Activated CD4-positive, alpha-beta T cell treated with anti-CD3 and anti-CD28 coated beads, Interleukin-2, amount 50 U/mL, for 1 hour (primary cell): ENCODE measurements at places on chromosomes 1 and 21.

DNA sequence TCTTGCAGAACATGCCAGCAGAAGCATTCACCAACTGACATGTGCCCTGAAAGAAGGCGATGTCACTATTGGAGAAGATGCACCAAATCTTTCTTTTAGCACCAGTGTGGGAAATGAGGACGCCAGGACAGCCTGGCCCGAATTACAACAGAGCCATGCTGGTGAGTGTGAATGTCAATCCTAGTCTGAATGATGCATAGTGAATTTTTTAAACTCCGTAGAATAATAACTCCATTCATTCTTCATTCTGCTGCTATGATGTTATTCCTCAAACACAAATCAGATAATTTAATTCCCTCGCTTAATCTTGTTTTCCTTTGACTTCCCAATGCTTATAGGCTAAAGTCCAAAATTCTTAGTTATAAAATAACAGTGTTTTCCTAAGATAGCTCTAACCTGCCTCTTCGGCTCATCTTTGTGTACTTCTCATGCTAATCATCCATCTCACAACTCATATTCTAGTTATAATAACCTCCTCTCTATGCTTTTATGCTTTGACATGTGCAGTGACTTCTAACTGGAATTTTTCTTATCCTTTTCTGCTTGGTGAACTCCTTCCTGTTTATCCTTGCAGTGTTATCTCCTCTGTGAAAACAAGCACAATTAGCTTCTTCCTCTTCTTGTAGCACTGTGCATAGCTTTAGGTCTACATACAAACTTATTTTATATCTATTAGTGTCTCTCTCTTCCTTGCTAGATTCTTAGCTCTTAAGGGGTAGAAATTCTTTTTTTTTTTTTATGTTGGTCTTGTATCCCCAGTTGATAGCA is 14.4 kb downstream of the SDCCAG8 start:
- DNase-seq = no peak

DNA sequence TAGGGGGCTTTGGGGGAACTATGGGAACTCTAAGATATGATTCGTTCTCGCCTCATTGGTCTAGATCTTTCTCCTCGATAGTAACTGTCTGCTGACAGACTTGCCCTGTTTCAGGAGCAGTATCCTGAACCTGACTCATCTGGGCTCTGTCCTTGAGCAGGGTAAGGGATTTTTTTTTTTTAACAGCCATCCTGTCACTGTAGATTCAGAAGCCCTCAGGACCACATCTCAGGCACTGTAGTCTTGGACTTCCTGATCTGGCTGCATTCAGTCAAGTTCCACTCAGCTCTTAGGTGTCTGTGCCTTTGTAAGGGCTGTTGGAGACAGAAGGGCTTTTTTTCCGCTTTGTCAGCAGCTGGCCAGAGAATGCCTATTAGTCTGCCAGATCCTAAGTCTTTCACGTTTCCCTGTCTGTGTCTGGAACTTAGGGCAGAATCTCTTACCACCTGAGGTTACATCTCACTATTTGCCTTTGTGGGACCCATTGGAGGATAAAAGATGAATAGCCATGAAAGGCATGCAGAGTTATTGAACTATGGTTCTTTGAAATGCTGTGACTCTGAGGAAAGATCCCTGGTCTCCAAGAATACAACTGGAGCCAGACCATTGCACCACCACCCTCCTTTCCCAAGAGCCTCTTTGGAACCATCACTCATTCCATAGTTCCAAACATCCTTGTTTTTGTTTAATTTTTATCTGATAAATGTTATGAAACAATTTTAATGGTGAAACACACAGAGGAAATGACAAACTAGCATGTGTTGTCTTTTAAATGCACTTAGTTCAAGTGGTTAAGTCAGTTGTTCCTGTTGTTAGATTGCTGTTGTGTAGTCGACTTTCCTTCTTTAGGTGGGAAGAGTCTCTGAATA is 49.7 kb upstream of the MACF1 start:
- no peak for DNase-seq

GRCh38 chr1:59071289-59071688 is 225.6 kb upstream of the FGGY start:
- no peak for DNase-seq

DNA sequence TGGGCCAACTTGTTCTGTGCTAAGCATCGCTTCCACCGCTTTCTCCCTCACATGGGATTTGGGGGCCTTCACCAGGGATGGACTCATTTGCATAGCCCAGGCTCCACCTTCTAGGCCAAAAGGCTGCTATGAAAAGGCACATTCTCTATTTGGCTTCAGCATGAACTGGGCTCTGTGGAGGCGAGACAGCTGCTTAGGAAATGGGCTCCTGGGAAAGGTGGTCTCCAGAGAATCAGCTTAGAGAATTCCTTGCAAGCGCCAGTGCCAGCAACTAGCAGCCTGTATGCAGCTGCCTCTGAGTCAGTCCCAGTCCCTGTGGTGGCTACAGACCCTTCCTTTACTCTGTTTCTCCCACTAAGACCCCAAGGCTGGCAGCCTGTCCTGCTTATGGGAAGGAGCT is 214.5 kb downstream of the HIVEP3 start:
- no peak for DNase-seq

GRCh38 chr1:245205396-245205795 is 50.6 kb downstream of the KIF26B start:
- no peak for DNase-seq

- DNase-seq = no peak
Measured at GRCh38 chr1:156525856-156526489, 25.4 kb upstream of the MEF2D start.

DNA sequence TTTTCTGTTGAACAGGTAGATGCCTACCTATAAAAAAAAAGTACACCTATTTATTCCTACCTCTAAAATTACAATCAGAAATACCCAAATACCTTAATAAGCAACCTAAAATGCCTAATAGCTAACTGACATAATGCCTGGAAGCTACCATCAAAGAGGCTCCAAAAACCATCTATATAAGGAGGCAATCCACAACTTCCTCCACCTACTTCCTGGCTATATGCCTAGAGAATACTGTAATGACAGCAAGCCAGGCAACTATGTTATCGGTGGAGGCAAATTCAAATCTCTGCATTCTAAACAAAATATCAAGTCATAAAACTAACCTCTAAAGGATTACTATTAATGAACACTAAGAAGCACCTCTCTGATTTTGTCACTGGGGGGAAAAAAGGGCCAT is 10.1 kb downstream of the ZNF644 start:
- no peak for DNase-seq

GRCh38 chr1:93331412-93331811 is 14.3 kb upstream of the DR1 start:
- DNase-seq = no peak

DNA sequence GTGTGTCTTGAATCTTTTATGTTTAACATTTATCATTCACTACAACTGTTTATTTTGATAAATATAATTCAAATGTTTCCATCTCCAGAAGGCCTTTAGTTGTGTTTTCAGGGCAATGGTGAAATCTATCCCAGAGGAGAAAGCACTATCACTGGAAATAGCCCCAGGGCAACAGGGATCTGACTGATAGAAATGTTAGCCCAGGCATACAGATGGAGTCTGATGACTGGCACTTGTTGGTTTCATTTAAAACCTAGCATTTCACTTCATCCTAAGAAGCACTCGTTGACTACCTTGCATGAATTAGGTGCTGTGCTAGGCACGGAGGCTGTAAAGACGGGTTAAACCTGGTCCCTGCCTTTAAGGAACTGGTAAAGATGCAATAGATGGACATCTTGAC is 103.1 kb downstream of the C1orf21 start:
- DNase-seq = no peak

DNA sequence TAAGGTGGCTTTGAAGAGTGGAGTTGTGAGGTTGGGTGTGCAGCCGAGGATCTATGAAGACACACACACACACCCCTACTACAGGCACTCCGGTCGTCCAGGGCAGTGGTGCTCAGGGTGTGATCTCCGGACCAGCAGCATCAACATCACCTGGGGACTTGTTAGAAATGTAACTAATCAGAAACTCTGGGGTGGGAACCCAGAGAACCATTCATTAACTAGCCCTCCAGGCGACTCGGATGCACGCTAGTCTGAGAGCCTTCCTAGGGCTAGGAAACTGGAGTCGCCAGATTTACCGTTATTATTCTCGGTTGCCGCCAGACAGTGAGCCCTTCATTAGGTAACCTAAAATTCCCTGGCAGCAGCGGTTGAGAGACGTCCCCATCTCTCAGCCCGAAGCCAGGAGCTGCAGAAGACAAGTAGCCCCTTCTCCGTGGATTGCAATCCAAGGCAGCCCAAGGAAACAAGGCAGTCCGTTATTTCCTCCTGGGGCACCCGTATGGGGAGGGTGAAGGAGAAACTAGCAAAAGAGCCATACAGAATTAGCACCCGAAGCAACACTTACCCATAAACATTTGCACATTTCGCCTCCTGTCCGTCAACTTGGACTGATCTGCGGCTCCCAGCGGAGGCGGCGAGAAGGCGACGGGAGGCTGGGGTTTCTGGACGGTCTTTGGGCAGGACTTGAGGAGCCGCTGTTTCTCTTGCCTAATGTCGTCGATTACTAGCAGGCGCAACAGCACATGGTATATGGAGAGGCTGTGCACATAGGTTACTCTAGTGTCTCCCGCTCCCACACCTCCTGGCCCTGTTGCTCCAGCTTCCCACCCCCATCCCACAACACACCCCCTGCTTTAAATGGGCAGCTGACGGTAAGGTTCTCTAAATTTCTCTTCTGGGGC is 2.9 kb upstream of the CCN1 start:
- no peak for DNase-seq

DNA sequence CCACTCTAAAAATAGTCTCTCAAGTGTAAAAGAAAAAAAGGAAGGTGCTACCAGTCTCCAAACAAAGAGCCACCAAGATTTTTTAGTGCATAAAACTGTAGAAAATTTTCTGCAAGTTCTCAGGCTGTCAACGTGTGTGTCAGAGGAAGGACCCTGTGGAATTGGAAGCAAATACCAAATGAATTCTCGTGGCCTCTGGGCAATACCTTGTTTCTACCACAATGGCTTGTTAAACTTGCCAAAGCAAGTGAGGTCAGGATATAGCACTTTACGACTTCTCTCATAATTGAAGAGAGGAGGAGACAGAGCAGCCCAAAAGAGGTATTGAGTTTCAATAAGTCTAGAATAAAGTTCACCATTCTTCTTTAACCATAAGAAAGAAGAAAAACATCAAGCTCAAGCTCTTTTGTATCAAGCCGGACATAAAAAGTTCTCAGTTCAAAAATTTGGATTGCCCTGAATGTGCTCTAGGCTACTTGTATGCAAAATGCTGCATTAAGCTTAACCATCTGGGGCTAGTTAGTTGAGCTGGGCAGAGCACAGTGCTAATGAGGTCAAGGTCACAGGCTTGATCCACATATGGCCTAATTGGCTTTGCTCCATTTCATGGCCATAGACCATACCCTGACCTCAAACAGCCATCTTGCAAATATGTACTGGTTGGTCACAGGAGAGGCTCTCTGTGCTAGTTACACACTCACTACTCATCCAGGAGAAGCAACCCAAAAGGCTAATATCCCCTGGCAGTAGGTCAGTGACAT is 60.5 kb downstream of the TBX15 start:
- DNase-seq = no peak

DNA sequence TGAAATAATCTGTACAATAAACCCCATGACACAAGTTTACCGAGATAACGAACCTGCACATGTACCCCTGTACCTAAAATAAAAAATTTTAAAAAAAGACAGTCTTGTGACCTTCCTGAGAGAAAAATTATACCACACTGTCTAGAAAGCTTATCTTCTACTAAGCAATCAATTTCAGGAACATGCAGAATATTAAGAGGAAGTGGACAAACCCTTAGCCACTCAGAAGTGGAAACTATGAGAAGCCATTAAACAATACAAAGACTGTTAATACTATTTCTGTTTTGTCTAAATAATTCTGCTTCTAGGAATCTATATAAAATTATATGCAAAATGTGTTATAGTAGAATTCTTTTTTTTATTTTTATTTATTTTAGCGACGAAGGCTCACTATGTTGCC is 93.9 kb downstream of the ADAMTS1 start:
- no peak for DNase-seq

- DNase-seq = no peak
Measured at GRCh38 chr1:67097305-67097704, 37.5 kb downstream of the C1orf141 start.

GRCh38 chr1:65260851-65261473 is 48.4 kb upstream of the DNAJC6 start:
- DNase-seq = no peak

DNA sequence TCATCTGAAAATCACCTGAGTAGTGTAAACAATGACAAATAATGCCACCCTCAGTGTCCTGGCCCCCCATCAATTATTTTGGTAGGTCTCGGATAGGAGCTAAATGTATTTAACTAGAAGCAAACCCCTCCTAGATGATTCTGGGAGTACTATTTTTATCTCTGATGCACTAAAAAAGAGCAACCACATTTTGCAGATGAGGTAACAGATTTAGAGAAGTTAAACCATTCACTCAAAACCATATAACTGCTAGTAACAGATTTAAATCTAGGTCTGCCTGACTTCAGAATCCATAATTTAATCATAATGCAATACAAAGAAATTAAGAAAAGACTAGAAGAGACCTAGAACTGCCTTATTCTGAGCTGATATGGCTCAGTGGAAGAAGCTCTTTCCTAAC is 17.3 kb upstream of the PTCH2 start:
- no peak for DNase-seq

DNA sequence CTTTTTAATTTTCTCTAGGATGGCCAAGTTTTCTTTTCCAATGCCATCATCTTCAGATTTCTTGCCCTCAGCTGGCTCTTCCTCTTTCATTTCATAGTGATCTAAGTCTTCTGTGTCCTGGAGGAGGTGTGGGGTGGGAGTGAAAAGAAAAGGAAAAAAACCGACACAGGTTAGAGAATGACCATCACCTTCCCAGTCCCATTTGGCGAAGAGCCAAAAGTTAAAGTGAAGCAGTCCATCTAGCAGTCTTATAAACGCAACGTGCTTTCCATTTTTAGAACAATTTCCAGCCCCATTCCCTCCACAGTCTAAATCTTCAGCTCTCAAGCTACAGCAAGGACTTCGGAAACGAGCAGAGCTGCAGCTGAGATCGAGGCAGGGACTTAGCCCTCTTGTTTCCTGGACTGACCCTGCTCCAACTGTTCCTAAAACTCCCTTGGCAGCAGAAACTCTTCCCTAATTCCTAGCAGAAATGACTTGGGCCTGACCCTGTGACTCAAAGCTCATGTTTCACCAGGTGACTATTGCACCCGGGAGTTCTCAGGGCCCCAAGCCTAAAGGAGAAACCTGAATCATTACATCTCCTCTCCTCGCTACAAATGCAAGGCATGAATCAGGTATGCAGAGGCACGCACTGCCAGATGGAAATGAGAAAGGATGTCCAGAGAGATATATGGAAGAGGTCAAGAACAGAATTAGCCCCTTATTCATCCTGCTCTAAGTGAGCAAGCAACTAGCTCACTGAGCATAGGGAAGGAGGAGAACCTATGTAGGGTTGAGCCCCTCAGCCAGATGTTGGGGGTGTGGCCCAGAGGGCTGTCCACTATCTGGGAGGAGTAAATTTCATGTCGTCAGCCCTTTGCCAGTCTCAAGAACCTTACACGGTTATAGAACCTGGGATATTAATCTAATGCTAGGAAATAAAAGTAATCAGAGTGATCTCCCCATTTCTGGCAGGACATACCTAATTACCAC is 5.1 kb downstream of the UBE2Q1 start:
- no peak for DNase-seq

GRCh38 chr1:216425577-216425976 is 2.3 kb upstream of the USH2A start:
- DNase-seq = no peak

- no peak for DNase-seq
Measured at GRCh38 chr1:182684116-182684828, at the start of gene RGS8. Gene RGS8 (minus strand): TSS chr1:182684587. CDS start chr1:182669649, 14,938 bp downstream.
